ENCODE measurements at places on chromosomes 3 and 15.
A peak's percentile ranks its signal among the peaks of the same experiment; 100 is the strongest.

DNA sequence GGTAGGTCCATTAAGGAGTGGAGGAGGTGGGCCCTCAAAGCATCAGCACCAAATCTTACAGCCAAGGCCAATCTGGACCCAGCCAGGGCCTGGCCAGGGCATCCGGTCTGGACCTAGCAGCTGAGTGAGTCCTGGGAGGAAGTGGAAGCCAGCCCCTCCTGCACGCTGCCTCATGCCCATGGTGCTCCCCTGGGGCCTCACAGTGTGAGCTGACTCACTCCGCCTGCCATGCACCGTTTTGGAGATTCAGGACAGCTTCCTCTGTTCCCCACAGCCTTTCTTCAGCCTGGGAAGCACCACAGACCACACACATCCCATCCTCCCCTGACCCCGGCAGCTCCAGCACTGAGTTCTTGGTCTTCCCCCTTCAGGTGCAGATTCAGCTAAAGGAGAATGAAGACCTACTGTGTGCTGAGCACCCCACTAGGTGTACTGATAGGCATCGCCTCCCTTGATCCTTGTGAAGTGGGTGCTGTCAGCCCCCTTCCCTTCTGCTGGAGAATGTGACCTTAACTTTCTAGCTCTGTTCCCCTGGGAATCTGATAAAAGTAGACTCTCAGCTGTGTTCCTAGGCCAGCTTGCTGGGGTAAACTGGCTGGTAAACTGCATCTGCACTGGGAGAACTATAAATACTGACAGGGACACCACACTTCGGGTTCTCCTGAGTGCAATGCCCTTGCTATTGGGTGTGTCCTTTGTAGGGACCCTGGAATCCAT, 36.8 kb upstream of the SEC13 start:
- DNase-seq: peak; percentile 19

- DNase-seq: peak; percentile 12
These were observed 74.2 kb upstream of the FBN1 start for GRCh38 chr15:48719668-48720067.

DNA sequence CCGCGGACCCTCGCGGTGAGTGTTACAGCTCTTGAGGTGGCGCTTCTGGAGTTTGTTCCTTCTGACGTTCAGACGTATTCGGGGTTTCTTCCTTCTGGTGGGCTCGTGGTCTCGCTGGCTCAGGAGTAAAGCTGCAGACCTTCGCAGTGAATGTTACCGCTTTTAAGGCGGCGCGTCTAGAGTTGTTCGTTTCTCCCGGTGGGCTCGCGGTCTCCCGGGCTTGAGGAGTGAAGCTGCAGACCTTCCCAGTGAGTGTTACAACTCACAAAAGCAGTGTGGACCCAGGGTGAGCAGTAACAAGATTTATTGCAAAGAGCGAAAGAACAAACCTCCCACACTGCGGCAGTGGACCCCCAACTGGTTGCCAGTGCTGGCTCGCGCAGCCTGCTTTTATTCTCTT, 177.1 kb downstream of the UACA start:
- DNase-seq: no peak

GRCh38 chr3:135560847-135561246, 404.7 kb upstream of the PPP2R3A start:
- no peak for DNase-seq

- no peak for DNase-seq
These were observed 309.3 kb upstream of the UBE2E2 start for GRCh38 chr3:22893644-22894325.

DNA sequence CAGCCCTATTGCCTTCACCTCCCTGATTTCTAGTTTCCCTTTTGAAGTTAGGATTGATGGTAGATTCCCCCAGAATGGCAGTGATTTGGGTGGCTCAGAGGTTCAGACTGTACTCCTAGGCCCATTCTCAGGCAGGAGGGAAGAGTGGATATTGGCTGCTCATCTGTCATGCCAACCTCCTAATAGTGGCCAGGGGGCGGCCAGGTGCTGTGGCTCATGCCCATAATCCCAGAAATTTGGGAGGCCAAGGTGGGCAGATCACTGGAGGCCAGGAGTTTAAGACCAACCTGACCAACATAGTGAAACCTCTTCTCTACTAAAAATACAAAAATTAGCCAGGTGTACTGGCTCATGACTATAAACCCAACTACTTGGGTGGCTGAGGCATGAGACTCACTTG, 11.3 kb downstream of the RRP9 start:
- no peak for DNase-seq
